ENCODE measurements at places on chromosomes 2 and 18.

DNA sequence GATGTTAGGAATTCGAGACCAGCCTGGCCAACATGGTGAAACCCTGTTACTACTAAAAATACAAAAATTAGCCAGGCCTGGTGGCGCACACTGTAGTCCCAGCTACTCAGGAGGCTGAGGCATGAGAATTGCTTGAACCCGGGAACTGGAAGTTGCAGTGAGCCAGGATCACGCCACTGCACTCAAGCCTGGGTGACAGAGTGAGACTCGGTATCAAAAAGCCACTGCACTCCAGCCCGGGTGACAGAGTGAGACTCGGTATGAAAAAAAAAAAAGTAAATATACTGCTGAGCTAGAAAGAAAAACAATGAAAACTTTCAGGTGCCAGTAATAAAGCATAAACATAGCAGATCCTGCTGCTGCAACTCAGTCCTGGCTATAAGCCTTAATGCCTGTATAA lies 73.5 kb downstream of the STRN start:
- DNase-seq, result no peak

- DNase-seq, result no peak
Measured at GRCh38 chr2:158740127-158740526, 55.0 kb upstream of the DAPL1 start.

GRCh38 chr2:137729305-137729704 lies 235.0 kb upstream of the HNMT start:
- DNase-seq, result no peak

GRCh38 chr18:7844017-7844416 lies 276.9 kb downstream of the PTPRM start:
- no peak for DNase-seq

DNA sequence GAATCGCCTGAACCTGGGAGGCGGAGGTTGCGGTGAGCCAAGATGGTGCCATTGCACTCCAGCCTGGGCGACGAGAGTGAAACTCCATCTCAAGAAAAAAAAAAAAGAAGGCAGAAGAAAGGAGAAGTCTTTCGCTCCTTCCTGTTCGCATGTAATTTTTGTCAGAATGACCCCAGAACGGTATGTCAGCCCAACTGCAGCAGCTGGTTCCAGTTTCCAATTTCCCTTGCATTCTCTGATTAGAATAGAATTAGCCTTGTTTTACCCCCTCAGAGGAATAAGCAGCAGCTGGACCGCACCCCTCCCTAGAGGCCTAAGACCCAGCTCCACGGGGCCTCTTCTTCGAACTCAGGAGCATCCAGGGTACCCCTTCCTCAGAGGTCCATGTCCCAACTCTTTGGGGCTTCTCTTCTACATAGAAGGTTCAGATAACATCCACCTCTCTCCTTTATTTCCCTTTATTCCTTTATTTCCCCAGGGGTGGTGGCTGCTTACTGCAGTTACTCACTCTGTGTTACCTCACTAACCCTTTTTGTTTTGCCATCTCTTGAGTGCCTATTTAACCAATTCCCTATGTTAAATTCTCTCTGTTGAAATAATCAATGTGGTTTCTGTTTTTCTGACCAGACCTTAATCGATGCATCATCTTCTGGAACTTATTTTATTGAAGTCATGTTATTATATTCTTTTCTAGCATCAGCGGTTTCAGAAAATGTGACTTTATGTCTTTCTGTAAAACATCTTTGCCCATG lies 7.2 kb upstream of the PUM2 start:
- DNase-seq, result no peak

- peak; percentile 15 for DNase-seq
Measured at GRCh38 chr2:62547854-62548253, 41.9 kb upstream of the TMEM17 start.

- DNase-seq, result no peak
Measured at GRCh38 chr2:81644189-81644588, 1339.6 kb upstream of the LRRTM1 start.

DNA sequence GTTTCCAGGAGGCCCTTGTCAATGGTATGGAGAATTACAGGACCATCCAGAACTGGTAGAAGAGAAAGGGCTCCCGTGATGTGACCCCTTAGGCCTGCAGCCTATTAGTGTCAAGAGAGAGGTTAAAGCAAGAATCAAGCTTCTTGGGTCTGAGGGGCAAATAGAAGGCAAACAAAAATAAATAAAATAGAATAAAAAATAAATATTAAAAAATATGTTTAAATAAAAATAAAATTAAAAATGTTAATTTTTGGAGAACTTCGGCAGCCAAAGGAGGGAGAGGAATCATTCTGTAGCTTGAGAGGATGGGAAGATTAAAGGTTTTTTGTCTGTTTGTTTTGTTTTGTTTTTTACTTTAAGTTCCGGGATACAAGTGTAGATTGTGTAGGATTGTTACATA lies 15.2 kb upstream of the TMEM178A start:
- DNase-seq, result no peak

- DNase-seq, result no peak
Measured at GRCh38 chr2:210460322-210461227, 16.0 kb downstream of the LANCL1 start.
